B cell (primary cell): ENCODE measurements at places on chromosomes 3 and 15.

DNA sequence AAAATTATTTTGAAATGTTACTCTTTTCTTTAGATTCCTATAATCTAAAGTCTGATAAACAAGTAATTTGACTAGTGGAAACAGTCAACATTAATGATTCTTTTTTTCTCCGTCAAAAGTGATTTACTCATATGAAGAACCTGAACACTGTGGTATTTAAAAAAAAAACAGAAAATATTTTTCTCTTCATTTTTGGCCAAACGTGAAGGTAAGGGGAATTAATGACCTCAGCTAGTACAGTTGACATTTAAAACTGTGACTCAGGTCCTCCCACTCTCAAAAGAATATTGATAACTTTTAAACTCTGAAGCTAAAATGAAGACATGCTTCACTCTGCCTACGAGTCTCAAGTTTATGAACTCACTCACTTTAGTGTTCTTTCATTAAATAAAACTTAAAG lies 34.5 kb downstream of the TIGIT start:
- DNase-seq: no peak

DNA sequence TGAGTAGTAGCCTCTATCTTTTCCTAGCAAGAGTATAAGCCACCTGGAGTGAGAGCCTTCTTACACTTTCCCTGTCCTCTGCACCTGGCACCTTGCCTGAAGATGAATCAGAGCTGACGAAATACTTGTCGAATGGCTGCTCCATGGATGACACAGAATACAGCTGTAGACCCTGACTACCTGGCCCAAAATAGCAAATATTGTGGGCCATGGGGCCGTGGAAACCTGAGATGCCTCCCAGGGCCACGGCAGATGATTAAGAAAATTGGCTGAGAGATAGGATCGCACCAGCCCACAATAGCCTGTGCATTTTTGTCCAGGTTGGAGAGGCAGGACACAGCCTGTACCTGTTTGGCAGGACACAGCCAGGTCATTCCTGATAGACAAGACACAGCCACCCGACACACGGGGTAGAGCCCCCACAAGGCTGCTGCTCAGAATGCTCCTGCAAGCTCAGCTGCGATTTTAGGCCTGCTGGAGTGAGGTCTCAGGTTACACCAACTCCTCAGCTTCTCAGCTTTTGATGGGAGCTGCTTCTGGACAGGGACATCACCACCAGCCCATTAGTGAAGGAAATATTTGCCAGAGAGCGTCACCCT lies 22.9 kb upstream of the TPM1 start:
- no peak for DNase-seq

DNA sequence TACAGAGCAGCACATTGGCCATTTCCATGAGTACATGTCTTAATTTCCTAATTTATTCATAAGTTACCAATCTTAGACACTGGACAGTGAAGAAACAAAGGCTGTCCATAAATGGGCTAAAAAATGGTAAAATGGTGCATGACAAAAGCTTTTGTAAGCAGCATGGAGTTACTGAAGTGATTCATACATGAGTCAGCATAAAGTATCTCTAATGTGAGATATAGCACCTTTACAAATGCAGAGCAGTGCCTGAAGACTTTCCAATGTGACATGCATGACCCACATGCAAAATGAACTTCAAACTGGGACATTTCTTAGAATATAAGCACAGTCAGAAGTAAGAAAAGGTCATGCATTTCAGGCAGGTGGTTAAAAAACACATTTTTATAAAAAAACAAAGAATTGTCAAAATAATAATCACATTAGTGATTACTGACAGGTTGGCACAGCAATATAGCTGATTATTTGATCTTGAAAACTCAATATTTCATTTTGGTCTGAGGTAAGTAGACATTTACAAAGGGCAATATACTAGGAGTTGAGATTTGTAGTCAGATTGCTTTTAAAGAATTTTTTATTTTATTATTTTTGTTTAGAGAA lies 299.3 kb downstream of the PLCL2 start:
- DNase-seq: no peak

- DNase-seq: no peak
Measured at GRCh38 chr3:127825756-127826155, 3.4 kb upstream of the MGLL start.

- DNase-seq: no peak
Measured at GRCh38 chr3:195227871-195228270, 43.1 kb downstream of the XXYLT1 start.

GRCh38 chr3:4885316-4885715 lies 93.9 kb upstream of the BHLHE40 start:
- DNase-seq: no peak

GRCh38 chr15:34944936-34945335 lies 24.6 kb downstream of the AQR start:
- DNase-seq: no peak

DNA sequence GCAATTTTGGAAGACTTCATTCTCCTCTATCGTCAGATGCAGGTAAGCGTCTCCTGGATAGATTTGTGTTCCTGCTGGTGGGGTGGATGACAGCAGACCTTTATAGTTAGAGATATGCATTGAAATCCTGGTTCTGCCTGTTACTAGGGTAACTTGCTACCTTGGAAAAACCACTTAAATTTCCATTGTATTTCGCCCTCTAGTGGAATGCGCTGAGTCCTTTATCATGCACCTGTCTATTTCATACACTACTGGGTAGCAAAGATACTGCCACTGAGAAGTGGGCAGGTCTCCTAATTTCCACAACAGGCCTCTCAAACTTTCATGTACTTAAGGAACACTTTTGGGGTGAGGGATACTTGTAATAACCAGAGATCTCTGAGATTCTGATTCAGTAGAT lies 209.5 kb upstream of the SUCLG2 start:
- no peak for DNase-seq

DNA sequence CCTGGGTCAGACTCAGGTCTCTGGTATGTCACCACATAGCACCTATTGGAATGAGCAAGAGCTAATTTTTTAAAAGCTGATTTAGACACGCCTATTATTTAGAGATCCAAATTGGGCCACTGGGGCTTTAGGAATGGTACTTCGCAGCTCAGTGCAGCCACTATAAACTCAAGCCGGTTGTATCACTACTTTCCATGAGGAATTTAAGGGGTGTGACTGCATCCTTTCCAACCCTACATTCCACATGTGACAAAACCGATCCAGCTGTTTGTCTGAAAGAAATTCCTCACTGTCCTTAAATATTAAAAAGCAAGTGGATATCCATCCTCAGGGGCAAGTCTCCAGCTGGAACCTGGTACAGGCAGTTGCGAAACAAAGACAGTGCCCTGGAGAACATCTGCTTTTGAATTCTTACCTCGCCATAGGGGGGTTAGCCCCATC lies 12.8 kb downstream of the VGLL3 start:
- no peak for DNase-seq

DNA sequence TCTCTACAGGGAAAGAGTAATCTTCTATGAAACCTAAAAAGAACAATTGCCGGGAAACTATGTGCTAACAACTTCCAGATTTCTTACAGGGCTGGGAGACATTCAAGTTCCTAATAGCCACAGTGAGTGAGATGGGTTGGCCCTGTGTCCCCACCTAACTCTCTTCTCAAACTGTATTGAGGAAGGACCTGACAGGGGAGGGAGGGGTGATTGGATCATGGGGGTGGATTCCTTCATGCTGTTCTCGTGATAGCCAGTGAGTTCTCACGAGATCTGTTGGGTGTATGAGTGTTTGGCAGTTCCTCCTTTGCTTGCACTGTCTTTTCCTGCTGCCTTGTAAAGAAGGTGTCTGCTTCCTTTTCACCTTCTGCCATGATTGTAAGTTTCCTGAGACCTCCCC lies 958.7 kb downstream of the AGBL1 start:
- no peak for DNase-seq

DNA sequence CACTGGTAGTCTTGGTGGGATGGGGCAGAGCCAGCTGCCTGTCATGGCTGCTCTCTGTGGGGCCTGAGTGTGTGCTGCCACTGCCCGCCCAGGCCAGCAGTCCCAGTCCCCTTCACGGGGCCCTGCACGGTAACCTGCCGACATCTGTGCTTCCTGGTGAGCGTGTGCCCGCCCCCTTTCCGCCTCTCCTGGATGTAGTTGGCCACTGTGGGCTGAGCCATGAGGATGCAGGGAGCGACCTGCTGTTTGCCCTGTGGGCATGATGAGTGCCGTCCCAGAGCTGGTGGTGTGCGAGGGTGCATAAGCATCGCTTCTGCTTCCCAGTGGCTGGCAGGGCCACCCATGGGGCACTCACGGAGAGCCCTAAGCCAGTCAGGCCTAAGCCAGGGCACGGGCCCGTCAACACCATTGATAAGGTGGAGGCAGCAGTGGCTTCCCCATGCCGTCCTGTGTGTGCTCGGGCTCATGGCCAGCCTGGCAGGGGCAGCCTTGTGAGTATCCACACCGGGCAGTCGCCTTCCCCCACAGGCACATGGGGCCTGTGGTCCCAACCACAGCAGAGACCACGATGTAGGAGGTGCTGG lies 14.6 kb downstream of the PLXNA1 start:
- DNase-seq: no peak

- DNase-seq: no peak
Measured at GRCh38 chr15:74179101-74179841, 5.8 kb downstream of the ISLR start.

- no peak for DNase-seq
Measured at GRCh38 chr3:19769694-19770093, 164.3 kb downstream of the EFHB start.

GRCh38 chr15:83651541-83651940 lies 2.4 kb upstream of the ADAMTSL3 start:
- no peak for DNase-seq

- no peak for DNase-seq
Measured at GRCh38 chr15:89370120-89370977, 35.7 kb upstream of the POLG start.

DNA sequence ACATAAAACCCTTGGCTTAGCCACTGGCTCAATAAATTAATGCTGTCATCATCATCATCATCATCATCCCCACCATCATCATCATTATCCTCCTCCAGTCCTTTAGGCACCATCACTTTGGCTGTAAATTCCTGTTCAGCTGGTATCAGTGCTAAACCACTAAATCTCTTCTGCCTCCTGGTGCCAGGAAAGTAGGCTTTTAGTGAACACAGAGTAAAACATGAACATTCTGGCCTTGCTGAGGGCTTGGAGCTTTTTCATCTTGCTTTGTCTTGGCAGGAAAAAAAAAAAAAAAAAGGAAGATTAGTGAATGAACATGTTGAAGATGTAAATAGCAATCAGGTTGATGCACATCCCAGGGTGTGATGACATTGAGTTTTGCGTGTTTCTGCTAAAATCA lies 67.3 kb upstream of the EIF1B start:
- DNase-seq: no peak

- DNase-seq: no peak
Measured at GRCh38 chr3:168121184-168122017, 25.7 kb upstream of the GOLIM4 start.

GRCh38 chr3:146189519-146190173 lies 28.7 kb upstream of the PLOD2 start:
- DNase-seq: peak; percentile 46

GRCh38 chr15:43218908-43219706 lies 1.7 kb downstream of the EPB42 start:
- no peak for DNase-seq

DNA sequence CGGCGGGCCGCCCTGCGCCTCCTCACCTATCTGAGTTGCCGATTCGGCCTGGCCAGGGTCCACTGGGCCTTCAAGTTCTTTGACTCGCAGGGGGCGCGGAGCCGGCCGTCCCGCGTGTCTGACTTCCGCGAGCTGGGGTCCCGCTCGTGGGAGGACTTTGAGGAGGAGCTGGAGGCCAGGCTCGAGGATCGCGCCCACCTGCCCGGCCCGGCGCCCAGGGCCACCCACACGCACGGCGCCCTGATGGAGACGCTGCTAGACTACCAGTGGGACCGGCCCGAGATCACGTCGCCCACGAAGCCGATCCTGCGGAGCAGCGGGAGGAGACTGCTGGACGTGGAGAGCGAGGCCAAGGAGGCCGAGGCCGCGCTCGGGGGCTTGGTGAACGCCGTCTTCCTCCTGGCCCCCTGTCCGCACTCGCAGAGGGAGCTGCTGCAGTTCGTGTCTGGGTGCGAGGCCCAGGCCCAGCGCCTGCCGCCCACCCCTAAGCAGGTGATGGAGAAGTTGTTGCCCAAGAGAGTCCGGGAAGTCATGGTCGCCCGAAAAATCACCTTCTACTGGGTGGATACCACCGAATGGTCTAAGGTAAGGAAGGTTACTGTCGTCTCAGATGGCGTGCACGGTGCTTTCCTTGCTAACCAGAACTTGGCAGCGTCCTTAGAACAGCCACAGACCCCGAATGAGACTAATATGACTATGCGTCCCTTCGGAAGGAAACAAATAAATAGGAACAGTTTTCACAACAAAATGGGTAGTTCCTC lies 567 bp downstream of the TICRR start:
- DNase-seq: no peak

DNA sequence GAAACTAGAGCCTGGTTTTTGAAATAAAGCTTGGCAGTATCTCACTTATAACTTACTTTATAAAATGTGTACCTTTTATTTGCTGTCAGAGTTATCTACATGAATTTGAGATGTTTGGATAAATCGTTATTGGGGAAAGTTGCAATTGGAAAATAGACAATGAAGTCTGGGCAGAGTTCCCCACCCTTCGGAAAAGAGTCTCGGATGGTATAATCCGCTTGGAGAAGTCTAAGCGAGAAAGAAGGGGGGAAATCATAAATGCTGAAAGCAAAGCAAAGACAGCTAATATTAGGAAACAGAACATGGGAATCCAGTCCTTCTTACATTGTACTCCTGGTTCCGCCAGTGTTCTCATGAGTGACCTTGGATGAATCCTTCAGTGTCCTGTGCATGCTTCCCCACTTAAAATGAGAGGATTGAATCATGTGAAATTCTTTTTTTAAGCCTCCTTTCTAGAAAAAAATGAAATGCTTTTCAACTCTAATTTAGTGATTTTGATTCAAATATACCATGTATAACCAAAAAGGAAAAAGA lies 162.4 kb downstream of the ATG7 start:
- DNase-seq: no peak

GRCh38 chr3:122998206-122998605 lies 29.4 kb downstream of the SEMA5B start:
- DNase-seq: no peak

- DNase-seq: no peak
Measured at GRCh38 chr3:65938676-65939075, 100.0 kb downstream of the MAGI1 start.

DNA sequence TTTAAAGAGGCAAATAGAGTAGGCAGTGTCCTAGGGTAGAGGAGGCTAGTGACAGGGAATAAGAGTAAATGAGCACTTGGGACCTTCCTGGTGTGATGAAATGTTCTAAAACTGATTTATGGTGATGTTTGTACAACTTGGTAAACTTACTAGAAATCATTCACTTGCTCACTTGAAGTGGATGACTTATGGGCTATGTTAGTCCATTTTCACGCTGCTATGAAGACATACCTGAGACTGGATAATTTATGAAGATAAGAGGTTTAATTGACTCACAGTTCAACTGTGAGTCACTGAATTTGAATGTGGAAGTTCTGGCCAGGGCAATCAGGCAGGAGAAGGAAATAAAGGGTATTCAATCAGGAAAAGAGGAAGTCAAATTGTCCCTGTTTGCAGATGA lies 31.7 kb upstream of the DHX36 start:
- no peak for DNase-seq
